ENCODE measurements at places on chromosomes 1 and 21. TPM values are rescaled to one million over a fixed set of nuclear protein-coding genes. Genes with fewer than 3 reads are reported as not detected.

The PSRC1 gene
- 2.4 TPM for total RNA-seq

The FCRL4 gene
- not detected for total RNA-seq

The CELA2A gene
- 1.6 TPM for total RNA-seq

The ADAMTSL4 gene
- total RNA-seq = 66.1 TPM

The CFHR5 gene
- total RNA-seq = not detected

The OR14K1 gene
- not detected for total RNA-seq

The TRIM45 gene
- total RNA-seq = 7.5 TPM

The TDRD10 gene
- total RNA-seq = 1.9 TPM

The FAM151A gene
- 2.7 TPM for total RNA-seq

The PLA2G2A gene
- 11.0 TPM for total RNA-seq

The AMY2A gene
- 0.81 TPM for total RNA-seq

The RGL1 gene
- 17.6 TPM for total RNA-seq

The SEMA4A gene
- 4.4 TPM for total RNA-seq

The FCRL6 gene
- total RNA-seq = 3.0 TPM

The CRTC2 gene
- total RNA-seq = 19.7 TPM

The RNU1-2 gene
- 635 TPM for total RNA-seq

The TEKT2 gene
- not detected for total RNA-seq

The RHEX gene
- total RNA-seq = not detected

The LIN28A gene
- total RNA-seq = not detected

The CNN3 gene
- total RNA-seq = 78.5 TPM

Data from heart right ventricle (tissue), 16 donors.